ENCODE measurements at places on chromosomes 5 and 9.

DNA sequence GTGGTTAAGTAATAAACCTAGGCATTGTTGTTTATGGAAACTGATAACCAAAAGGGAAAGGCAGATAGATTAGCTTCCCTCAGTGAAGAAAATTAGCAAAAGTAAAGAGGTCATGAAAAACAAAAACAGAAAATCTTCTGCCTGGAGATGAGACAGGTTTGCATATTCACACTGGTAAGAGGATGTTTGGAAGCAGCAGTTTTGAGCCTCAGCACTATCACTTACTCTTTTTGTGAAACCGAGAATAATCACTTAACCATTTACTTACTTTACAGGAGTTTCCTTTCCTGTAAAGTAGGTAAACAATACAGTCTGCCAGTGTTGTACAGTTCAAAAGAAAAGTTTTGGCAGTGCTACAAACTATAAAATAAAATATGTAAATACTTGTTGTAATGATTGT lies 35.5 kb upstream of the EMB start:
- no peak for DNase-seq

GRCh38 chr5:116492776-116493175 lies 81.8 kb downstream of the SEMA6A start:
- DNase-seq, result no peak

GRCh38 chr5:58317808-58318207 lies 142.1 kb downstream of the PLK2 start:
- DNase-seq, result no peak

DNA sequence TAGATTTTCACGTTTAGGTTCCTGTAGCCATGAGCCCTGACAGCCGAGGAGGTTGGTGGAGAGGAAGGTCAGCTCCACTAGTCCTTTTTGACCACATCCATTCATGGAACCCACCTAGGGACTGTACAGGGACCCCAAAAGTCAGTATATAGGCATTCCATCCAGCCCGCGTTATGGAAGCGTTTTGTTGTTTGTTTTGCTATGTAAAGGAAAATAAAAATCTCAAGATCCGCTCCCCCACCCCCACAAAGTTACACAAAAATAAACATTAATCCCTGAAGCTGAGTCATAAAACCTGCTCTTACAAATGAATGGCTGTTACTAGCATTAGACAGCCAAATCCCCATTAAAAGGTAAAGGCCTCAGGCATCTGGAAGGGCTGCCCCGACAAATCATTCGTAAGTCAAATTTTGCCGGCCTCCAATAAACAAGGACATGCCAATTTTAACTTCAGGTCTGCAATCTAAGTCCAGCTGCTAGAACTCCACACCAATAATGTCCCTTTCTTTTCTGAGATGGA lies 292.9 kb downstream of the MED10 start:
- DNase-seq, result no peak

- DNase-seq, result no peak
Measured at GRCh38 chr5:141740885-141741284, 58.9 kb upstream of the ARAP3 start.

- DNase-seq, result no peak
Measured at GRCh38 chr5:127683008-127683407, 20.2 kb upstream of the CCDC192 start.

DNA sequence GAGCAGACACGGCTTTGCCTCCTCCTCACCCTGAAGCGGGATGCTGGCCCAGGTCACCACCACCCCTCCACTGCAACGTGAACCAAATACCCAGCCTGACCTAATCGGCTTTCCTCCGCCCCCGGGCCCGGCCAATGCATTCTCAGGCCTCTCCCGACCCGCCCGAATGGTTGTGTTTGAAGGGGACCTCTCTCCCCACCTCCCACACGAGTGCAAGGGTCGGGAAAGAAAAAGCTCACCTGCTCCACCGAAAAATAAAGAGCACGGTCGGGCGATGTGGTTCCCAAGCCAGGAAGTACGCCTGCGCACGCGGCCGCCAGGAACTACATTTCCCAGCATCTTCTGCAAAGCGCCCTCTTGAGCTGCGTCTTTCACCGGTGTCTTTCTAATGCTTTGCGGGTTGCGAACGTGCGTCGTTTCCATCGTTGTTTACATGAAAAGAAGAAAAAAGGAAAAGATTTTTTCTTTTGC lies at the start of gene ZNF883:
Gene ZNF883 (minus strand): TSS at position 282 of the 471 bp plus-strand sequence.
- peak; percentile 95 for DNase-seq

- peak; percentile 85 for DNase-seq
Measured at GRCh38 chr5:33153372-33153771, 287.4 kb upstream of the TARS1 start.

GRCh38 chr5:136080483-136081216 lies 51.9 kb downstream of the TGFBI start:
- peak; percentile 53 for DNase-seq

GRCh38 chr5:108381350-108381953 lies 446 bp downstream of the FBXL17 start:
- DNase-seq, result peak; percentile 85

GRCh38 chr5:91178461-91178860 lies 204.7 kb downstream of the ARRDC3 start:
- DNase-seq, result no peak

- DNase-seq, result no peak
Measured at GRCh38 chr9:127680226-127680625, 26.6 kb upstream of the CFAP157 start.
